ENCODE measurements at places on chromosomes 5 and 9.

GRCh38 chr9:27847818-27848217 lies 274.5 kb upstream of the C9orf72 start:
- DNase-seq = no peak

DNA sequence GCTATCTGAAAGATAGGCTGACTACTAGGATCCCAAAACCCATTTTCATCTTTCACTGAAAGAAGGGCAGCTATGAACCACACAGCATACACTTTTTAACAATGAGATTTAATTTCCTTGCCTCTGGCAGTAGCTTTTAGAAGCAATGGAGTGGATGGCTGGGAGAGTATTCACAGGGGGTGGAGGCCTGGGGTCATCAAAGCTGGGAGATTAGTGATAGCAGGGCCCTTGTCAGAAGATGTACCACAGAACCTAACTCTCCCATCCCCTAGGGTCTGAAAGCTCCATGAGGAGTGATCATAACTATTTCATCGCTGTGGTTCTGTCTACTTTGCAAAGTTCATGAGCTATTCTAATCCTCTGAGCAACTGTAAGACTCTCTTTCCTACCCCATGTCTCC lies 332.2 kb downstream of the PRELID2 start:
- DNase-seq = no peak

- DNase-seq = no peak
Measured at GRCh38 chr9:135714242-135715055, 12.5 kb downstream of the KCNT1 start.

DNA sequence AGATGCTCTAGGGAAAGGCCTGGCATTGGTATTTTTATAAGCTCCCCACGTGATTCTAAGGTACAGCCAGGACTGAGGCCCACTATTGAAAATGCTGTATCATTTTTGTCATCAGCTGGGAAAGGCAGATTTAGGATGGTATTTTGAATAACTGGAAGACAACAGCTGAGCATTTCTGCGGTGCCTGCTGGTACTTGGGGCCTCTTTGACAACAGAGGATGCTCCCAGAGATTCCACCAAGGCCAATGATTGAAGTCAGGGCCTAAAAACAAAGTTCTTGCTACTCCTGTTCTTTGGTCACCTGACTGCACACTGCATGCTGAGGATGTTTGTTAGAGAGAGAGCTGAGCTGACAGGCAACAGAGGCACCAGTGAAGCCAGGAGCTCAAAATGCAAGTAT lies 8.1 kb downstream of the FBLL1 start:
- no peak for DNase-seq

DNA sequence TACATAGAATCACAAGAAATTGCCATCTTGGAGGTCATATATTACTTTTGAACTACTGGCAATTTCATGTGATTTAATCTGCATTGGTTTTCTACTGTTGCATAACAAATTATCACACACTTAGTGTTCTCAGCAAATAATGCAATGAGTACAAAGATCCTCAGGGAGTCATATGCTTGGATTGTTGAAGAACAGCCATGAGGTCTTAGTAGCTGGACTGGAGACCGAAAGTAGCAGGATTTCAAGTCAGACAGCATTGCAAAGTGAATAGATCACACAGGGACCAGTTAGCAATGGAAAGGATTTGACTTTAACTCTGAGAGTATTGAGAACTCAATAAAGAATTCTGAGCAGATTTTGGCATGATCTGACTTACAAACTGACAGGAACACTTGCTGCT lies 32.2 kb upstream of the FRMD3 start:
- DNase-seq = no peak

DNA sequence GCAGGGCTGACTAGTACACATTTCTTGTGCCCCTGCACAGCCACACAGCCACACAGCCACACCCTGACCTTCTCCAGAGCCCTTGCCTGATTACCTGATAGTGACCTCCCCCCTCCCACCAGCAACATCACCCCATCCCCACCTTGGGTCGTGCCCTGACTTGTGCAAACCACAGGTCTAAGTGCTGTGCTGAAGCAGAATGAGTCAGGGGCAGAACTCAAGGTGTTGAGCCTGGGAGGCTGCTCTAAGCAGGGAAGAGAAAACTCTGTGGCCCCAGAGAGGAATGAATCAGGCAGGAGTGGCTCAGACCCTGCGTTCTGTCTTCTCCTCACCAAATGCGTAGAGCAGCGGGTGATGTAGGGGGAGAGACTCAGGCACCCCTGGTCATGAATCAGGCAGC lies 24.3 kb upstream of the FAT2 start:
- DNase-seq = peak; percentile 42

DNA sequence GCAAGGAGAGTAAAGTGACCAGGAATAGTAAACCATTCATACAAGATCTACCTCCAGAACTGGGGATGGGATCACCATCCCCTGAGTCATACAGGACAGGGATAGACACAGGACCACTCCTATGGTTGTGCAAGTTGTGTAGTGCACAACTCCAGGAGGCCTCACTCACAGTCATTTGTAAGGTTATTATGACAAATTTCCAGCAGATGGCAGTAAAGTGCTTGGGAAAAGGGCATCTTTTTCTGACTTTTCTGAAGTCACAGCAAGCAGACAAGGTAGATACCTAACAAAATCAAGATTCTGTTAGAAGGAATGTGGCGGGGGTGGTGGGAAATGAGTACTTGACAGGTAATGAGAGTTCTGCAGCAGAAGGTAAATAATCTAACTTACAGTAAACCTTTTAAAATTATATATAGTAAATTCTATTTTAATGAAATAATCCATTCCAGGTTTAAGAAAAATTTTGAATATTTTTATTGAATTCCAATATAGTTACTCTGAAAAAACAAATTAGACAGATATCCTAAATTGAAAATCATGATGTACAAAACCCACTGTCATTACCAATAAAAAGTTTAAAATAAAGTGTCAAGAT lies 16.7 kb upstream of the KIF27 start:
- DNase-seq = peak; percentile 10

DNA sequence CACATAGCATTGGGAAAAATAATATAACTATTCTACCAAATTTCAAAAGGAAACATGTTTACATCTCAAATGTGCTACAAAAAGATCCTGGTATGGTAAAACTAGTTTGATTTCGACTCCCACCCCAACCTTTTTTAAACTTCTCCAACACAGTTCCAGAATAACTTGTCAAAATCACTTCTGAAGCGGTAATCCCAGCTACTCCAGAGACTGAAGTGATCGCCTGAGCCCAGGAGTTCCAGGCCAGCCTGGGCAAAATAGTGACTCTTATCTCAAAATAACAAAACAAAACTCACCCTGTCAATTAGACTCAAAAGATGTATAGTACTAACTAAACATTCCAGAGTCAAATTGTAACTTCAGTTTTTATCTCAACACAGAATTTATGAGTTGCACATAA lies 71.3 kb upstream of the RNF38 start:
- no peak for DNase-seq

GRCh38 chr5:163345216-163345615 lies 92.2 kb upstream of the CCNG1 start:
- no peak for DNase-seq

- no peak for DNase-seq
Measured at GRCh38 chr9:114046875-114047274, 31.2 kb downstream of the AMBP start.

- no peak for DNase-seq
Measured at GRCh38 chr5:123659011-123659410, 147.0 kb downstream of the CSNK1G3 start.

DNA sequence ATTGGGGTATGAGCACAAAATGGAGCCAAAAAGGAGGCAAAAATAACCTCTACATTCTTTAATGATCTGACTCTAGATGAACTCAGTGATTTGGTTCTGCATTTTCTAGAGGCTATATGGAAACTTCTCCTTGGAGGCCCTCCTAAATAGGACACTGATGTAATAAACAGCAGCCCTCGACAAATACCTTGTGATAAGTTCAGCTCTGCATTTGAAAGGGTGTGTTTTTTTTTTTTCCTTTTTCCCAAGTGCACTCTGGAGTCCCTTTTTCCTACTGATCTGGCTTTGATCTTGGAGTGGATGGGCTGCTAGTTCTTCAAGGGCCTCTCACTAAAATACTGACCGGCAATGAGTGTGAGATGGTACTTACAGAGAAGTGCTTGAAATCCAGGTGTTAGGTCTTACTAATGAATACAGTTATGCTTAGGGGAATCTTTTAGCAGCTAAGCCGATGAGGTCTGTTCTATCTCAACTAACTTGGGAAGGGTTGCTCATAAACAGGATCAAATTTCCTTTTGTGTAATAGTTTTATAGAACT lies 161.7 kb downstream of the MAST4 start:
- no peak for DNase-seq

GRCh38 chr5:67292201-67292940 lies 95.8 kb upstream of the CD180 start:
- DNase-seq = no peak

DNA sequence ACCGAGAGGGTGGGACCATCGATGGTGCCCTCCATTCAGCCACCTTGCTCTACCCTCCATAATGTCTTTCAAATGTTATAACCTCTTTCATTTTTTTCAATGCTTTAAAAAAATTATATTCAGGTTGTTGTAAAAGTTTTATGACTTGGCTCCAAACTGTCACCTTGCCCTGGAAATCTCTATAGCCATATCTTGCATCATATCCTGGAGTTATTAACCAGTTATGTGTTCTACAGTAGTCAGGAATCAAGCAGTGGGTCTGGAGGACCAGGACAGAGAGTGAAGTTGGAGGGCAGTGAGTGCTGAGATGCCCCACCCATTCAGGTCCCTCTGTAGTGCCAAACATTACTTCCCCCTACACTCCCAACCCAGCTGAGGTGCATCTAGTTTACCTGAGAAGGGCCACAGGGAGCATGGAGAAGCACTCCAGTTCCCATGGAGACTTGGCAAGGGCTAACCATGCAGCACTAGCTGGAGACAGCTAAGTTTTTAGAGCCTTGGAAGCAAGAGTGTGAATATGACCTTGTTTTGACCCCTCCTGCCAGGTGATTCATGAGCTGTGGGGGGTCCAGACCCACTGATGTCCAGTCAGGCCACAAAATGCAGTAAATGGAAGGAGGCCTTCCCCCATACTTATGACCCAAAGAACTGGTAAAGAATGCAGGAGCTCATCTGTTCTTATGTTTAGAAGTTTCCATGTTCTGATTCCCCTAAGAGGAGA lies 5.5 kb downstream of the IFNA8 start:
- DNase-seq = no peak
